ENCODE measurements at places on chromosomes 5 and 9. TPM values are rescaled to one million over a fixed set of nuclear protein-coding genes. Genes with fewer than 3 reads are reported as not detected.

RAD17 gene
- total RNA-seq: 36.4 TPM

CHD1 gene
- 62.7 TPM for total RNA-seq

LPAR1 gene
- 16.2 TPM for total RNA-seq

BAG1 gene
- total RNA-seq: 71.5 TPM

ZNF366 gene
- total RNA-seq: not detected

MTAP gene
- total RNA-seq: 73.4 TPM

PDLIM7 gene
- total RNA-seq: 113 TPM

- no peak for DNase-seq
These were observed 34.3 kb upstream of the PRDM12 start for GRCh38 chr9:130630071-130630450.

- no peak for DNase-seq
These were observed 60.2 kb downstream of the KCNIP1 start for GRCh38 chr5:170563824-170564567.

GRCh38 chr9:129181246-129181645, 3.2 kb upstream of the IER5L start:
- DNase-seq: no peak

- DNase-seq: no peak
These were observed 97.9 kb downstream of the WDR41 start for GRCh38 chr5:77394064-77394715.

- DNase-seq: no peak
These were observed 550.0 kb downstream of the BNC2 start for GRCh38 chr9:16320338-16320902.

DNA sequence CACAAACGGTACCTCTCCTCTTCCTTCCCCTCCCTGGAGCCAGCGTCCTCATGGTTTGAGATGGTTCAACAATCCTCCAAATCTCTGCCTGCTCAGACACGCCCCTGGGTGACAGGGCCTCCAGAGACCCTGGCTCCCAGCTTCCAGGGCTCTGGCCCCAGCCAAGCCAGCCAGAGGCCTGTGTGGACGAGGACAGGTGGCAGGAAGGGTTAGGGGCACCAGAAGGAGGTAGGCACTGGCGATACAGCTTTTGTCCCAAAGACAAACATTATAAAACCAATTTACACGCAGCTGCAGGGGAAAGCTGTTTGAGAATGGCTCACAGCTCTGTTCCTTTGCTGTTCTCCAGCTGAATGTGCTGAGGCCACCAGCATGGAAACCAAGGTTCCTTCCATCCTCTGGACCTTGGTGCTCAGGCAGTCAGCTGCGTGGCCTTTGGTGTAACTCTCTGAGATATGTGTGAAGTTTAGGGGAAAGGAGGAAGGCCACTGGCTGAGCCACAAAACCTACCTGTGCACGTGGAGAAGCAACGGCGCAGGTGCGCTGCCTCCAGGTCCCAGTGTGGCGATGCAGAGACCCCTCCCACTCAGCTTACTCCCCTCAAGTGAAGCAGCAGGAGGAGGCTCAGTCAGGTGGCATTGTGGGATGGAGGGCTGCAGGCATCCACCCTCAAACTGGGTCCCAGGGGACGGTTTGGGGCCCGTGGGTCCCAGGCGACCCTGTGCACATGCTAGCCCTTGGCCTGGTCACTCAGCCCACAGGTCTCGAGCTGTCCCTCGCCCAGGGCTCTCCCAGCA, 4.3 kb upstream of the QRFP start:
- no peak for DNase-seq

DNA sequence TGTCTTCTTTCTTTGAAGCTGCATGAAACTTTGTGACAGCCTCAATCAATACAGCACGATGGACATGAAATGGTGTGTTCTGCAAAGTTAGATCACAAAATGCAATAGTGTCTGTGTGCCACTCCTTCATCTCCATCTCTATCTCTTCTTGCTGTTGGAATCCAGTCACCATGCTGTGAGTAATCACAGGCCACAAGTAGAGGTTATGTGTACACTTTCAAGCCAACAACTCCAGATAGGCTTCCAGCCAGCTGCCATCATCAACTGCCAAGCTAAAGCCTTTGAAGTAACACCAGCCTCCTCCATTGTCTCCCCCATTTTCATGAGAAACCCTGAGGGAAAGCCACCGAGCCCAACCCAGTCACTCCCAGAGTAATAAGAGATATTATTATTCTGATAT, 360.6 kb downstream of the PTPRD start:
- no peak for DNase-seq

DNA sequence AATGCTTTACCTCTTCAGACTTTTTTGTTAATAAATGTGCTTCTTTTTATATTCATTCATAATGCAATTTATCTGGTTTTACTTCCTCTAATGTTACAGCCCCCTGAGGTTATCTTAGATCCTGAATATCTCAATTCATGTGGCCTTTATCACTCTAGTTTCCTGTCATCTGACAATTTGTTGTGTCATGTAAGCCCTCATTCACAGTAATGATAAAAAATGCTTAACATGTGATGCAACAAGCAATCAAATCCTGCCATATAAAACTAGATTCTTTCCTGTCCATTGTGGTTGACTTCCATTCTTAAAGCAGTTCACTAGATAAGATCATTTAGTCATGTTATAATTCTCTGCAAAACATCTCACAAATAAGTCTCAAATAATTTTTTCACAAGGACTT, 991.2 kb upstream of the ACO1 start:
- no peak for DNase-seq

- DNase-seq: peak; percentile 66
These were observed at the start of gene SLC12A7 for GRCh38 chr5:1111727-1112289. Gene SLC12A7, minus strand, starts transcription at chr5:1112063. Its CDS starts 72 bp downstream, at chr5:1111991.
